ENCODE measurements at places on chromosomes 7 and 10. TPM values are rescaled to one million over a fixed set of nuclear protein-coding genes. Genes with fewer than 3 reads are reported as not detected.

The ZCWPW1 gene
- polyA plus RNA-seq: 8.1 TPM

The CDC14C gene
- not detected for polyA plus RNA-seq

The LRRN3 gene
- 4.8 TPM for polyA plus RNA-seq

The TAS2R5 gene
- polyA plus RNA-seq: 9.3 TPM

The PLEKHS1 gene
- polyA plus RNA-seq: 0.45 TPM

The GLUD1 gene
- 119 TPM for polyA plus RNA-seq

The PAPSS2 gene
- 59.0 TPM for polyA plus RNA-seq

The ENKUR gene
- polyA plus RNA-seq: 4.7 TPM

The INMT gene
- 1.5 TPM for polyA plus RNA-seq

All from left renal pelvis (tissue), 4 donors.